ENCODE measurements at places on chromosomes 2 and 18.

DNA sequence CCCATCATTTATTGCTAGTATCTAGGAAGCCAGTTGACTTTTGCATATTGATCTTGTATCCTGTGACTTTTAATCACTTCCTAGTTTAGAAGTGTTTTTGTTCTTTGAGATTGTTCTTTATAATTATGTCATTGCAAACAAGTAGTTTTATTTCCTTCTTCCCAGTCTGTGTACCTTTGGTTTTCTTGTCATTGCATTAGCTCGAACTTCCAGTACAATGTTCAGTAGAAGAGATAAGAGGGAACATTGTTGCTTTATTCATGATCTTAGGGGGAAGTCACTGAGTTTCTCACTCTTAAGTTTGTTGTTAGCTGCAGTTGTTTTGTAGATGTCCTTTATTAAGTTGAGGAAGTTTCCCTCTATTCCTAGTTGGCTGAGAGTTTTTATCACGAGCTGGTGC is 61.0 kb downstream of the TRAPPC12 start:
- no peak for DNase-seq

DNA sequence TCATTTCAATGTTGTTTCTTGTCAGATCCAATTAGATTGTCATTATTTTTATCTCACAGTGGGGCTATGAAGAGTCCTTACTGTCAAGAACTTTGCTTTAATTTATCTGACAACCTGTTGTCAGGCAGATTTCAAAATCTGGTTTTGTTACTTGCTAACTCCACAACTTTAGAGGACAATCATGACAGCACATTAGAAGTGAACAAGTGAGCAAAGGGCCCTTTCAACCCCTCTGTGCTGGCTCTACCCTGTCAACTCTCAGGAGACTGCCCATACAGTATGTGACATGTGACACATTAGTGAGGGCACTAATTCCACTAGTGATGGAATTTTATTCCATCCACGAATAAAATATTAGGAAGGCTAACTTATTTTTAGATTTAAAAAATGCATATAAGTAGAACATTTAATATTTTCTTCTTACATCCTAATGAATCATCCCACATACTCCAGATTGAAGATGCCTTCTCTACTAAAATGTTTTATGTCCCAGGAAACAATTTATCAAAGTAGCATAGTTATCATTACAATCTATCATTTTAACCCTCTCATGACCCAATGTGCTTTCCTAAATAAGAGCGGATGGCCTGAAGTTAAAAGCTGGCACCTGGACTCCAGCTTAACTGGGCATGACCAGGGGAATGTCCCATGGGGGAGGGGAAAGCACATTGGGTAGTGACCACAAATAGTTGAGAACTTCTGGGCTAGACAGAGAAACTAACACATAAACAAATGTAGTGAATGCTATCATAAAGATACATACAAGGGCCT is 97.6 kb upstream of the PPP1CB start:
- DNase-seq, result no peak

- peak; percentile 83 for DNase-seq
Observed at GRCh38 chr2:73268830-73269685, 15.2 kb downstream of the FBXO41 start.

DNA sequence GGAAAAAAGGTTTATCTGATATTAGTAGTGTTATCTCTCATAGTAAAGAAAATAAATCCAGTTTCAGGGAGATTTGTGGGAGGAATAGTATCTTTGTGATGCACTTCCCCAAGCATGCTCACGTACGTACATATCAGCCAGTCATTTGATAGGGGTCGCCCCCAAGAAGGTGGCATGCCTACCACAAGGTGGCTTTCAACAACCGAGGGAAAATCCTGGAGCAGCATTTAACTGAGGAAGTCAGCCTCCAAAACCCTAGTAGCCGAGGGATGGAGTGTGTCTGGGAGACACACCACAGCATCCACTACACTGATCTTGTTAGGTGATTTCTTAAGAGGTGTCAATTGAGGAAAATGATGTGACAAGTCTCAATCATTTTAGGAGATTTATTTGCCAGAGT is 623.9 kb downstream of the NYAP2 start:
- no peak for DNase-seq

DNA sequence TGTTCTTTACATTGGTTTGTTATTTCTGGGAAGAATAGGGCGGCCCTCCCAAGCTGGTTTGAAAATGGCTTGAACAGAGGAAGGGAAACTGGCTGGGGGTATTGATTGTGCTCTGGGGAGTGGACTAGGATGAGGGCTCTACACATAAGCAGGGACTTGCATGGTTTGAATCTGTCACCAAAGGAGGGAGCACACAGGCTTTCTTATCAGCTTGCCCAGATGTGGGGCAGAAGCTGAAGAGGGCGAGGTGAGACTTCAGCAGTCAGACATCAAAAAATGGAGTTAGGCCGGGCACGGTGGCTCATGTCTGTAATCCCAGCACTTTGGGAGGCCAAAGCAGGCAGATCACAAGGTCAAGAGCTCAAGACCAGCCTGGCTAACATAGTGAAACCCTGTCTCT is 7.2 kb upstream of the RAB12 start:
- no peak for DNase-seq

DNA sequence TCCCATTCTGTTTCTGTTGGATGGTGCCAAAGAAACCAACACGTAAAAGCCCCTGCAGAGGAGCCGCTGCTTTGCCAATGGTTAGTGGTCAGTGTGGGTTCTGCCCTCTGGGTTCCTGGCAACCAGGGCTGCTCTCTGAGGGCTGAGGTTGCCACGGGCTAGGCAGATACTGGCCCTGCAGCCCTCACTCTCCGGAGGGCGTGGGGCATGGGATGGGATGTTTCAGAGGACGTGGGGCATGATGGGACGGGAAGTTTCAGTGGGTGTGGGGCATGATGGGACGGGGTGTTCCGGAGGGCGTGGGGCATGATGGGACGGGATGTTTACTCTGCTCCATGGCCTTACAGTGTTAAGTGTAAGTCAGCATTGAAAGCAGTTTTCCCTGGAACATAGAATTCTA is 34.2 kb downstream of the ADI1 start:
- no peak for DNase-seq

DNA sequence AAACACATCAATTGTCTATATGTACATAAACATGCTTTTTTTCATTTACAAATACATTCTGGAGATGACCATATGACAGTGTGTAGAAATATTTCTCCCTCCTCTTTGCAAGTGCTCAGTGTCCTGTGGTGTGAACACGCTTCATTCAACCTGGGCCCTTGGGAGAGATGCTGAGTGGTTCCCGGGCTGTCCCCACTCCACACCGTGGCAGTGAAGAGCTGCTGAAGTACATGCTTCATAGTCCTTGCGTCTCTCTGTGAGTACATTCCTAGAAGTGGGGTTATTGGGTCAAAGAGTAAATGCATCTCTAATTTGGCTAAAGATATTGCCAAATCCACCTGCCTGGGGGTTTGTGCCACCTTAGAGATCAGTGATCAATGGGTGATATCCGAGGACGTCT is 6.5 kb upstream of the GPR35 start:
- DNase-seq, result no peak

- no peak for DNase-seq
Observed at GRCh38 chr2:139759000-139759505, 978.9 kb upstream of the NXPH2 start.
